ENCODE measurements at places on chromosomes 13 and 19.

- DNase-seq, result no peak
These were observed 1994.2 kb upstream of the PCDH20 start for GRCh38 chr13:63409791-63410351.

- DNase-seq, result no peak
These were observed 12.7 kb upstream of the TNFSF14 start for GRCh38 chr19:6682607-6683128.

- no peak for DNase-seq
These were observed 105.5 kb downstream of the SHISA2 start for GRCh38 chr13:25946321-25946720.

- DNase-seq, result no peak
These were observed 2506.4 kb downstream of the PCDH9 start for GRCh38 chr13:64723724-64724123.

GRCh38 chr19:489418-490196, 6.7 kb upstream of the MADCAM1 start:
- no peak for DNase-seq

DNA sequence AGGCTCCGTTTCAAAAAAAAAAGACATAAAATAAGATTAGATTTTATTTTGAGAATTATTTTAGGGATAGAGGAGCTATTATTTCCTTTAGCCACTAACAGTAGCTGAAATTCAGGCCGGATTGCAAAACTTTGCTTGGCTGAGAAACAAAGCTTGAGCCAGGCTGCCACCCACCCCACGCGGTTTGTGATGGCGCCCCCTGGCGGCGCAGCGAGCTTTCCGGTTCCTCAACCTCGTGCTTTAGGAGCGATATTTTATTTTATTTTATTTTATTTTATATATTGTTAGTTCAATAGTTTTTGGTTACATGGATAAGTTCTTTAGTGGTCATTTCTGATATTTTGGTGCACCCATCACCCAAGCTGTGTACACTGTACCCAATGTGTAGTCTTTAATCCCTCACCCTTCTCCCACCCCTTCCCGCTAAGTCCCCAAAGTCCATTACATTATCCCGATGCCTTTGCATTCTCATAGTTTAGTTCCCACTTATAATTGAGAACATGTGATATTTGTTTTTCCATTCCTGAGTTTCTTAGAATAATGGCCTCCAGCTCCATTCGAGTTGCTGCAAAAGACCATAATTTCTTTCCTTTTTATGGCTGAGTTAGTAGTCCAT, 19.8 kb upstream of the CEACAM4 start:
- no peak for DNase-seq

DNA sequence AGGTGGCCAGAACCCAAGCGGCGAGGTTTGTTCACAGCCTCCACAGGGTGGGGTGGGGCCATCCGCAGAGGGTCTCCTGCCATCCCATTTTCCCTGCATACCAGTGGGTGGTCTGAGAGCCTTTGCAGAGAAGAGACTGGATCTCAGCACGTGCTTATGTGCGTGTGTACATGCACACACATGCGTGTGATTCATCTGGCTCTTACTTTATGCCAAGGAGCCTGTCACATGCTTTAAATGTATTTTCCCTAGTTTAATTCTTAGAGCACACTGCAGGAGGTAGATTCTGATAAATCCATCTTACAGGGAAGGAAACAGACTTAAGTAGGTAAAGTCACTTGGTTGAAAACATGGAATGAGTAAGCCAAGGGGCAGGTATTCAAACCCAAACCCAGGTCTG, 47.1 kb downstream of the CAPN12 start:
- DNase-seq, result no peak

DNA sequence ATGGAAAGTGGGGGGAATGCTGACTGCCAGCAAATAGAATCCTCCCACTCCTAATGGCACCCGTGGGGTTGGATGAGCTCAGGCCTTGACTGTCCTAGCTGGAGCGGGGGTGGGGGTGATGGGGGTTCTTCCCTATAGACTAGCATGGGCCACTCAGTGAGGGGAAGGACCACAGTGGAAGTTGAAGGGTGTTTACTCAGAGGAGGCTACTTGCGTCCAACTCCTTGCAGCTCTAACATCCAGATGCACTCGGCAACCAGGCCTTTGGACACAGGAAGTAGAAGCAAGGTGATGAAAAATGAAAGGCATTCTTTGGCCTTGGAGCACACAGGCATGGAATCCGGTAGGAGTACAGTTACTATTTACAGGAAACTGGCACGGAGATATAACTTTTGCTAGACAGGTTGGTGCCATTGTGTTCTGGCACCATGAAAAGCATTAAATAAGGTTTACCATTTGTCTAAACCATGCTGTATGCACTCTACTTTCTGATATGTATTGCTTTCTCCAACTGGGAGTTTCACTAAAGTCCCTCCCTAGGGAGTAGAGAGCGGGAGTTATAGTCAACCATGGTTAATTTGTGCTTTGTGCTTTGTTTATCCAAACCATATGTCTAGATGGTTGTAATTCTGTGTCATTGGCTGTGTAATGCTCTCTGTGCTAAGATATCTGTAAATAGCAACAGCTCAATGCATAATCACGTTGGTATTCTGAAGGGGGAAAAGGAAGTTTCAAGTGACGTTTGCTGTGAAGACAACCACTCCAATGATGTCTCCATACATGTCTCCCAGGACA, 125.3 kb downstream of the TSHZ3 start:
- DNase-seq, result no peak

DNA sequence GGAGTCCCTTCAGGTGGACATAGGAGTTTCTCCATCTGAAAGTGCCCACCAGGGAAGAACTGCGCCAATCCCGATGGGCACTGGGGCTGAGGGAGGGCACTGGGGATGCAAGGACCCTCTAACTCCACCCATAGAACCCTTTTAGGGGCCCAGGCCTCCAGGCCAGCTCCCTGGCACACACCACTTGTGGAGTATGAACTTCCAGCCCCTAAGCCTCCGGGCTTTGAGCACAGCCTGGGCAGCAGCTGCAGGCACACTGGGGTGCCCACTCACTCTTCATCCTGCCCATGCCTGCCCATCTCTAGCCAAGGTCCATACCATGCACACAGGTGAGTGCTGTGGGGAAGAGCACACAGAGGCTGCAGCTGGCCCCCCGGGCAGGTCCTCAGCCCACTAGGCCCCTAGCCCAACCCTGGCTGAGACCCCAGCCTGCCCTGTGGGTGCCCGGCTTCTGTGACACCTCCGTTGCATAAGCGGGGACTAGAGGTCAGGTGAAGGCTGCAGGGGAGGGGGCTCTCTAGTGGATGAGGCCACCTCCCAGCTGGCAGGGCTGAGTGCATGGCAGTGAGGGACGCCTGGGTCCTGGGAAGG, 14.6 kb upstream of the SLC7A10 start:
- no peak for DNase-seq

DNA sequence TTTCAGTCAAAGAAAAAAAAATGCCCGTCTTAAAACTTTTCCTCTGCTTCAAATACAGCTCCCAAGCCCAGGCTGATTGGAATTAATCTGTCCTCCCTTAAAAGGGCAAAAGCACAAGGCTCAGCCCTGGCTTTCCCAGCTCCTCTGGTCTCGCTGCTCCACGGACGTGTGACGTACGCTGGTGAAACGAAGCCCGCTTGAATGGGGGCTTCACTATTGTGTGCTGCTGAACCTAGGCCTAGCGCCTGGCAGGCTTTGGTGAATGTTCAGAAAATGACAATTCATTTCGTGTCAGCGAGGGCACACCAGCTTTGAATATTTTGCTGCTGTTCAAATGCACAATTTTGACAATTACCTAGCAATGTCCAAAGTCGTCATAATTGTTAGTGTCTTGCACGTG, 615 bp upstream of the ZNF135 start:
- DNase-seq, result no peak

- DNase-seq, result no peak
These were observed 112.0 kb upstream of the OXGR1 start for GRCh38 chr13:97106323-97106722.

DNA sequence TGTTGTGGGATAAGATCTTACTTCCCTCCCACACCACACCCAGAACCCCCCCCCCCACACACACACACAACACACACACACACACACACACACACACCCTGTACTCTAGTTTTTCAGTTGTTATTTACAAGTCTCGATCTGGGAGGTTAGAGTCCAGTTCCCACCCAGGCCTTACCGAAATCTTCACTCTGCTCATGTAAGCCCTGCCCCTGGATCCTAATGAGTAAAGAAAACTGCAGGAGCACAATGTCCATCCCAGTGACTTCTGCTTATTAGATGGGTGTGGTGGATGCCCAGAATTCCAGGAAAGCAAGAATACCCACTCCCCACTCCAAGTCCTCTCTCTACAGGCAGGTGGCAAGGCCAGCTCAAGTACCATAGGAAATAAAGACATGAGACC, 23.0 kb downstream of the STARD13 start:
- DNase-seq, result no peak

- DNase-seq, result no peak
These were observed 115.8 kb downstream of the TRPC4 start for GRCh38 chr13:37753776-37754175.

DNA sequence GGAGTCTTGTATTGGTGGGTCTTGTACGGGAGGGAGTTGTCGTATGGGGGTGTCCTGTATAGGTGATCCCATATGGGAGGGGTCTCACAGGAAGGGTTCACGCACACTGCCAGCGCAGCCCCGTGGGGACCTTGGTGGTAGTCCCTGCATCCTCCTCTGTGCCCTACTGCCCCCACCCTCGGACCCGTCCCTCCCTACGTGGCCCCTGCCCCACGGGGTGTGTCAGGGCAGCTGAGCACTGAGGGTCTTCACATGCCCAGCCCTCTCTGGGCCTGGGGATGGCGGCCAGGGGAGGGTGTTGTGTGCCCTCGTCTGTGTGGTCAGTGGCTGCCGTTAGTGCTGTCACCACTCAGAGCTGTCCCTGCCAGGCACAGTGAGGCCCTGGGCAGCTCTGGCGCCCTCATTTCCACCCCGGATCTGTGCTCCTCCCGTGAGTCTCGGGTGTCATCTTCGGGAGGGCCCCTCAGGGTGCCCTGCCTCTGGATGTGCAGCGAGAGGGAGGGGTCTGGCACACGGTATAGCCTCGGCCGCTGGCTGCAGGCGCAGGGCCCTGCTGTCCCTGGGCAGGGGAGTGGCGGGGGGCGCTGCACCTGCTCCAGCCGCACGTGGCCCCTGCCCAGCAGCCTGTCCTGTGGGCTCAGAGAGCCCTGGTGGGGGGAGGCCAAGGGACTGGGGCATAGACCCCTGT, 16.0 kb upstream of the GNA15 start:
- no peak for DNase-seq

DNA sequence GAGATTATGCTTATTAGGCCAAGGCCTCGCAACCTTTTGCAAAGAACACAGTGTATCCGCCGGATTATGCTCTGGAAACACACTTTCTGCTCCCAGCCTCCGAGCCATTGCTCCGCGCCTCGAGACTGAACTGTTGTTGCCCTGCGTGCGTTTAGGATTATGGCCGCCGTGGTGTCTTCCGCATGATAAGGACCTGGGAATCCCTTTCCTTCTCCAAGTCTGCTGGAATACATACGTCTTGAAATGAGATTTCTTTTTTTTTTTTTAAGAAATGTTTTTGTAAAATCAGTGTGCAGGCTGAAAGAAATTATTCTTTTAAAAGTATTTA, 89.8 kb upstream of the SOX1 start:
- no peak for DNase-seq

- peak; percentile 19 for DNase-seq
These were observed 5.7 kb downstream of the R3HDM4 start for GRCh38 chr19:907183-907853.

DNA sequence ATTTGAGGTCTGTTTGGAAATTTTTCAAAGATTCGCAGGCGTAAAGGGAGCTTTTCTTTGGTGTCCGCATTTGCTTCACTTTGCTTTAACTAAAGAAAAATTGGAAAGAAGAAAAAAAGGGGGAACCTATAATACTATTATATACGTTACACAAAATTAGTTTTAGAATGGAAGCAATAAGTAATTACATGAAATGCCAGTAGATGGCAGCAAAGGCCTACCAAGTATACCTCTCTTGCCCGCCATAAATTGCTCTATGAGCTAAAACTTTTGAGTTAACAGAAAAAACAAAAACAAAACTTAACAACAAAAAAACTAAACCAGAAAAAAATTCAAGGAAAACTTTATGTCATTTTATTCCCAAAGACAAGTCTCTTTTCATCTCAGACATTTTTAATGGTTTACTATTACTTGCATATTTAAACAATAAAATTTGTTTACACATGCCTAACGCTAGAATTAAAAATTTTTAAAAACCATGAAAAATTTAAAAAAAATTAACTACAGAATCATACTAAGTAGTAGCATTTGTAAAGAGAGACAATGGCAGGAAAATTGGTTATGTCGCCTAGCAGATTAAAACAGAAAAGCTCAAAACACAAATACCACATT, 271.4 kb downstream of the NALCN start:
- DNase-seq, result no peak

GRCh38 chr13:41691274-41691673, 233.9 kb downstream of the RGCC start:
- no peak for DNase-seq

Measured in activated naive CD4-positive, alpha-beta T cell (primary cell).